ENCODE measurements at places on chromosomes 4 and X.

- DNase-seq: no peak
Observed at GRCh38 chr4:27974339-27974738, 1113.7 kb downstream of the STIM2 start.

- no peak for DNase-seq
Observed at GRCh38 chr4:53937918-53938317, 126.5 kb downstream of the CHIC2 start.

GRCh38 chr4:183008492-183008891, 90.6 kb upstream of the WWC2 start:
- no peak for DNase-seq

DNA sequence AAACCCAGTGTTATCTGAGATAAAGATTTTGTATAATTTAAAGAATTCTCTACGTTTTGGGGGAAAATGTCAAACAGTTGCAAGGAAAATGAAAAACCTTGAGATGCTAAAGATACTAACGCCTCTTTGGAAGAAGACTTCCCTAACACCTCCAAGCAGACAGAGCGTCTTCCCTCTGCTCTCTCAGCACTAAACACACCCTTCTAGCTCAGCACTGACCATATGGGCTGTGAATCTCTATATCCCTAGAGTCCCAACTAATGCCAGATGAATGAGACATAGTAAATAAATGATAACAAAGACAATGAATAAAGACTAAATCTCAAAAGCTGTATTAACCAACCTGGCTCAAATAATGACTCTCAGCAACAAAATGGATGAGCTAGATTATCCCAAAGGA, 13.3 kb downstream of the FUNDC1 start:
- DNase-seq: no peak

DNA sequence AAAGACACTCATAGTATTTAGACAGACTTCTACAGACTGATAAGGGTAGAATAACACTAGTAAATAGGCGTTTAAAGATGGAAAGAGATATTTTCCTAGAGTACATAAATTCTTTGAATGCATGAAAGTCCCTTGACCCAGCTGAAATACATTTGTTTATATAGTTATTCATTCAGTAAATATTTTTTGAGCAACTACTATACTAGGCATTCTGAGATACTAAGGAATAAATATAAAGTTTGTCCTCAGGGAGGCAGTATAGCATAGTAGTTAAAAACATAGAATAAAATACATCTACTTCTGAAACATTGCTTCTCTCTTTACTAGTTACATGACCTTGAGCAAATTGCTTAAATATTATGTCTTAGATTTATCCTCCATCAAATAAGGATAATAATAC, 27.4 kb downstream of the HMGN5 start:
- DNase-seq: no peak

- no peak for DNase-seq
Observed at GRCh38 chr4:9146967-9147366, 23.2 kb upstream of the FAM90A26 start.

- no peak for DNase-seq
Observed at GRCh38 chr4:147749811-147750321, 18.0 kb downstream of the ARHGAP10 start.

All from NCI-H510A (cell line).